ENCODE measurements at places on chromosomes 12 and 14.

- no peak for DNase-seq
Observed at GRCh38 chr14:101496776-101497683, 64.3 kb upstream of the DIO3 start.

DNA sequence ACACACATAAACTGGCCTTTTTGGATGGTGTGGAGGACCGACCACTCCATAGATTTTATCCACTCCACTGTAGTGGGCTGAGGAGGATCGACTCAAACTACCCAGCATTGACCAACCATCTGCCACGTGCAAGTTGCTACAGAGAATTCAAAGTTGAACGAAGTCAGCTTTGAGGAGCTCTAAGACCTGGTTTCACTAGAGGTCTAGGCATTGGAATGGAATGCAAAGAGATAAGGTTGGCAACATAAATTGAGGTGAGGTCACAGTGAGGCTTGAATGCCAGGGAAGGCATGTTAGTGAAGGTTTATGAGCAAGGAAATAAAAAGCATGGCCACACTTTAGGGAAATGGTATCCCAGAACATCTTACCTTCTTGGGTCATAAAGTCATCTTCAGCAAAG lies 14.5 kb downstream of the VWF start:
- DNase-seq = no peak

DNA sequence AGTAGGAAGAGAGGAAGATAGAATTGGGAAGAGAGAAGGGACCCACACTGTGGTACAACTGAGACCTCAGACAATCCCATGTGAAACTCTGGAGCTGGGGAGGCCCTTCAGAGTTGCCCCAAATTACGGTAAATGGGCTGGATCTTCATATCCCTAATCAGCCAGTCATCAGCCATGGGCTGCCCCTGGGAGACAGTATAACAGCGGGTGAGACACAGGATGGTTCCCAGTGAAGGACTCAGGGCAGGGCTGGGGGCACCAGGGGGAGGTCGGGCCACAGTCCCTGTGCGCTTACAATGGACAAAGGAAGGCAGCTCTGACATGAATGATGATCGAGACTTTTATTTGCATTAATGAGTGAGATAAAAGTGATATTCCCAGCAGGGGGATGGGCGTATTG lies 74.2 kb upstream of the BDKRB2 start:
- DNase-seq = no peak

- DNase-seq = no peak
Observed at GRCh38 chr12:15505616-15506015, 183.3 kb downstream of the PTPRO start.

DNA sequence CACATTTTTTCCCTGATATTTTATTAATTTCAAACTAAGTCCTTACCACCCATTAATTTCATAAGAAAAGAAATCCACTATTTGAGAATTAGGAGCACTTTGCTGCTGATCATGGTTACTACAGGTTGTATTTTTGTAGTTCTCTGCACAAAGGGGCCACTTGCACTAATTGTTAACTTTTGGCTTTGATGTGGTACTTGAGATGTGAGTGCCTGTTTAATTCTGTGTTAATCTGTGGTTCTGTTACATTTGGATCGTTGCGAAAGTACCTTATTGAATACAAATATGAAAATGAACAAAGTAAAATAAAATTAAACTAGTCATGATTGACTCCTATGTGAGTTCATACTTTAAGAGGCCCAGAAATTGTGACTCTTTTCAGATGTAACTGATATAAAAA lies 374.9 kb upstream of the RGS6 start:
- DNase-seq = no peak

- DNase-seq = peak; percentile 60
Observed at GRCh38 chr12:100141666-100141997, 1.0 kb downstream of the BLTP3B start.

DNA sequence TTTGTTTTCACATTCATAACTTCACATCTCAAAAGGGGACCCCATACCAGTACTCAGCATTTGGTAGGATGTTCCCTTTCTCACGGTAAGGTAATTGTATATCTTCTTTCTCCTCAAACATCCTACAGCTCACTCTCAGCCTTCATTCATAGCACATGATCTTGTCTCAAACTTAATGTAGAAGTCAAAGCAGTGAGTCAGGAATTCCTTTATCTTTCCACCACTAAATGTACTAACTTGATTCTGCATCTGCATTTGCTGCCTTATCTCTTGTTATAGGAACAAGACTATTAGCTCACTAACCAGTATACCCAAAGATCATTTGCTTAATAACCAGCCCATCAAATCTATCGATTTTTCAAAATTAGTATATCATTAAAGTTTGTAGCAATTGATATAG lies 22.9 kb downstream of the CPSF2 start:
- no peak for DNase-seq

DNA sequence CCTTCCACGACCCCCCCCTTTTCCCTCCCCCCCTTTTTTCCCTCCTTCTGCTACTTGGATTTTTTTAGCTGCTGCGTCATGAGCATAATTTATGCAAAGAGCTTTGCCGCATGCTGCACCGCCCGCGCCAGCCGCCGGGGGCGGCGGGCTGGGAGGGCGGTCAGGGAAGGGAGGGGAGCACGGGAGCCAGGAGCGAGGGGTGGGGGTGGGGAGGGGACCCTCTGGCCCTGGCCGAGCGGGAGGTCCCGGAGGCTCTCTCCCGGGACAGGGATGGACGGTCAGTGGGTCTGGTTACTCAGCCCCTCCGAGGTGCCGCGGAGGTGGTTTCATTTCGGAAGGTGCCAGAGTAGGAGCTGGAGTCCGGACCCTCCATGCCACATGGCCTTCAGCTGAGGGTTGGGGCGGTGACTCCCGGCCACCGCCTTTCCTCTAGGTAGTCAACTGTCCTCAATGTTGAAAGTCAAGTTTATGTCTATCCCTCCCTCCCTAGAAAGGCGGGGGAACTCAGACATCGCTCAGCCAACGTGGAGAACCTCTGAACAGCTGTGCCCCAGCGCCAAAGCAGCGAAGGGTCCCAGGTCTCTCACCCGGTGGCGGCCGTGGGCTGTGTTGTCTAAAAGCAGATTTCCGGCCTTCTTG lies at the start of gene POU6F1:
Gene POU6F1, minus strand, starts transcription at position 95 of the 639 bp plus-strand sequence. CDS start 11,226 bp downstream, outside the sequence.
- peak; percentile 36 for DNase-seq

DNA sequence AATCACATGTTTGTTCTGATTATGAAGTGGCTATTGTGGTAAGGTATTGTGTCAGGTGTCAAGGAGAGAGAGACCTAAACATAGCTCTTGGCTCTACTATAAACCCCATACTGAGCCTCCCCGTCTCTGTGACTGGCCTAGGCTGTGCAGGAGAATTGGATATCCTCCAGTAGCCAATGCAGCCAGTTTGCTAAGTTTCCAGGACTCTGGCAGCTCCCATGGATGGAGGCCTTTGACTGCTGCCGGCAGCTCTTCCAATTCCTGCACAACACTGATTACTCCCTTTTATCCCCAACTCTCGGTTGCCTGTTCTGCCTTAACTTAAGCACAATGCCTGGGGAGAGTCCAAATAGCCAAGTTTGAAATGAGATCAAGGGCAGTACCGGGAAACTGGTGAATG lies 59.3 kb downstream of the ABCC9 start:
- DNase-seq = no peak

GRCh38 chr12:124979568-124979967 lies 9.4 kb downstream of the DHX37 start:
- no peak for DNase-seq

- DNase-seq = no peak
Observed at GRCh38 chr14:101705733-101706508, 55.6 kb upstream of the PPP2R5C start.

DNA sequence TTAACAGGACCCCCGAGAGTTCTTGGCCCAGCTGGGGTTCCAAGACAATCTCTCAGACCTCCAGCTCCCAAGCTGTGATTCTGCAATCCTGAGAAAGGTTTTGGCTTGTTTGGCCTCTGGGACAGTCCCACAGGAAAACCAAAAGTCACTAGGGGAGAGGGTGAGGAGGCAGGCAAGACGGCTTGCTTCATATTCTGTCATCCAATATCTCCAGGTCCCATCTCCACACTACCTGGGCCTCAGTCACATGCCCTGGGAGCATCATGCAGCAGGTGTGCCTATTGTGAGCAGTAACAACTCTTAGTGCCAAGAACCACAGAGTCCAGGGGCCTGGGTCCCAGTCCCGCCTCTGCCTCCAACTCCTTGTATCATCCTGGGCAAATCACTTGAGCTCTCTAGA lies 1.7 kb downstream of the KRT79 start:
- DNase-seq = no peak

DNA sequence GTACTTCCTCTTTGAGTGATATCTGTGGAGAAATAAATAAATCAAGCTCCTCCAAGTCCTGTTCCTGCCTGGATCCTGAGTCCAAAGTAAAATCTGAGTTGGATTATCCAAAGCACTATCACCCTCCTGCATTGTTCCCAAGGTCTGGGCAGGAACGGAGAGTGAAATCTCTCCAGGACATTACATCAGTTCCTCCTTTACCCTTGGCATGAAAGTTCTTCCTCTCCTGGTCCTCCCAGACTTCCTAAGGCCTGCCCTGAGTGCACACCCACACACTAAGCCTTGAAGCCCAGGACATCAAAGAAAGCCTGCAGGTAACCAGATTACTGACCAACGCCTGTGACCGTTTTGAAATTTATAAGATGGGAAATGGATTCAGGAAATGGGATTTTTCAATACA lies 206.8 kb upstream of the BCL2L14 start:
- DNase-seq = no peak

DNA sequence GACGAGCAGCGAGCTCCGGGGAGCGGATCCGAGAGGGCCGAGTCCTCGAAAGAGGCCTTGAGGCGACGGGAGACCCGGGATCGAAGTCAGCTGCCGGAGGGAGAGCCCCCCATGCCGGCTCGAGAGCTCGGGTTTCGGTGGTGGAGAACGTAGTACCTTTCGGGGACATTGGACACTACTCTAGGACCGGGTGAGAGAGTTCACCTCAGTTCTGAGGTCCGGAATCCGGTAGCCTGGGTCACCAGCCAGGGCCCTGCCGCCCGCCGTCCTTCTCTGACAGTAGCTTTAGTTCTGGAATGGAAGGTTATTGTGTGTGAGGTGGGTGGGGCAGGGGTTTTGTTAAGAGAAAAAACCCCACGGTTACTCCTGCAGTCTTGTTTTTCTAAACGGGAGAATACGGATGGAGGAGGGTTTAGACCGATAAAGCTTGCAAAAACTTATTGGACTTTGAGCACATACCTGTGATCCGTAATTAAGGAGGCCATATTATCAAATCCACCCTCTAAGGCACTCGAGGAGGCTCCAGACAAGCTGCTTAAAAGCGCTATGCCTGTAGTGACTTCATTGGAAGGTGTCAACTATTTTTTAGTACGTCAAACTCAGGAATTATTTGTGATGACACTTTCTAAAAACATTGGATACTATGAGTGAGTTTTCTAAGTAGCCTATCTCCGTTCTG lies 765 bp downstream of the SCYL2 start:
- no peak for DNase-seq

DNA sequence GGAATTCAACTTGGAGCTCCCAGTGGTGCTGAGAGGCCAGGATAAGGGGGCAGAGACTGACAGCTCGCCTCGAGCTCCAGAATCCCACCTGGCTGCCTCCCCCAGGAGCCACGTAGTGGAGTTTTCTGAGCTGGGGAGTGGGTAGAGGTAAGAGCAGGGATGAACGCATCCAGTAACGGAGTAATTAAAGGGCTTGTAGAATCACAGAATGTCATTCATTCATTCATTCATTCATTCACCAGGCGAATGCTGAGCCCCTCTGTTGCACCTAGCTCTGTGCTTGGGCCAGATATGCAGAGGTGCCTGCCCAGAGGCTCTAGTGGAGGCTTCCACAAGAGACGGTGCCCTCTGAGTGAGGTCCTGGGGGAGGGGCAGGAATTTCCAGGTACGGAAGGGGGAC lies 8.1 kb downstream of the FAM181A start:
- DNase-seq = no peak

- DNase-seq = no peak
Observed at GRCh38 chr12:52659395-52659794, 7.4 kb upstream of the KRT2 start.

GRCh38 chr12:90322006-90322405 lies 613.4 kb upstream of the ATP2B1 start:
- no peak for DNase-seq

DNA sequence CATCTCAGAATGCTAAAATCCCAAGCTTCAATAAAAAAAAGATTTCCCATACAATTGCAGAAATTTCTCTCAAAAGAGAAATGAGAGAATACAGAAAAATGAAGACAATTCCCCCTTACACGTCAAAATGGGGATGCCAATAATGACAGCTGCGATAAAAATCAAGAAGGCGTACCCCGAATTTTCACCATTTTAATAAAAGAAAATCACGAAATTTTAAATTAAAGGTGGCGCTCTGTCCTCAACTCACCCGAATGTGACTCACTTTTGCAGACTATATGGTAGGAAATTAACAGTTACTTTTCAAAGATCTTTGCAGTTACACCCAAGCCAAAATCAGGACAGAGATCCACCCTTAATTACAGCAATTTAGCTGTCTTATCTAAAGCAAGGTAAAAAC lies 2.1 kb downstream of the ATP2B1 start:
- DNase-seq = no peak

DNA sequence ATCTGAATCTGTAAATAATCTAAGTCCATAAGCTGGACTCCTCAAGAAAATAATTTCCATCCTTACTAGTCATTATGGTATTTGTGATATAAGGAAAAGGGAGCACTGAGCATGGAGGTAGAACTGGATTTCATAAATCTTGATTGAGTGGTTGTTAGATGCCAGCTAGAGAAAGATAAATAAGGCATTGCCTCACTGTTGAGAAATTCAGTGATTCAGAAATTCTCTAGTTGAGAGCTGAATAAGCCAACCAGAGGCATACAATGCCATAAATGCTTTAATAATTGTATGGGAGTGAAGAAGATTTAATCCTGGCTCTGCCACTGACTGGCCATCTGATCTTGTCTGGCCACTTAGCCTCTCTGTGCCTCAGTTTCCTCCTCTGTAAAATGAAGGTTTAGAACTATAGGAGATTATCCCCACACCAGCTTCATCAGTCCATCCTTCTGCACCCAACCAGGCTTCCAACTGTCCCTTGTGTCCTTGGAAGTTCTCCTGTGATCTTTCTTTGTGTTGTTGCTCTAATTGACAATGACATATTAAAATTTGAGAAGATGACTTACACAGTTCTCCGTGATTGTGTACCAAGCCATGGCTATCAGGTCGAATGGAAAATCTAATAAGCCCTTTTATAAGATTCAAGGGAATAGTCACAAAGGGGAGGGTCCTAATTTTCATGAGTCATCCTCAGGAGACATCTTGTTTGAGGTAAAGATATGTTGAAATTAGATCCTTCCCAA lies 394.3 kb downstream of the EGLN3 start:
- DNase-seq = peak; percentile 29

DNA sequence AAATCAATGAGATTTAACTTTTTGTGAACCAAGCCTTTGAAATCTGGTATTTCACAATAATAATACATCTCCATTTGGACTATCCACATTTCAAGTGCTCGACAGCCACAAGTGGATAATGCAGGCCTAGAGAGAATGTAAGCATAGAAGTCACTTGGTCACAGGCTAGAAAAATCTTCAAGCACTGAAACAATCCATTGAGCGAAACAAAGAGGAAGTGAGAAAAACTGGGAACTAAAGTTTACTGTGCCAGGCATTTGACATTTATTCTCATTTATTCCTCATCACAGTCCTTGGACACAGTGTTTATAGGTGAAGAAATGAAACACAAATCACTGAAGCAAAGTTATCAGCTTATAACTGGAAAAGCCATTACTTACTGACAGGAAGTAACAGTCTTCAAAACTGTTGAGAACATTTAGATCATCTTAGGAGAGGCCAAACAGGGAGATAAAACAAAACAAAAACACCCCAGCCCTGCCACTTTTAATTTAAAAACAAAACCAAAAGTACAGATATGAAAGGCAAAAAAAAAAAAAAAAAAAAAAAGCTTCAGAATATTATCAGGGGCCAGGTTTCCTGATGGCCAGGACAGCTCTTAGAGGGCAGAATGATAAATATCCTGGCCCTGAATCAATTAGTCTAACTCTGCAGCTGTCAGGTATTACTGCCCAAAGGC lies 29.2 kb downstream of the GNS start:
- no peak for DNase-seq
